Urothelium cell line (cell line): ENCODE measurements at places on chromosomes 4 and X.

- DNase-seq = no peak
Measured at GRCh38 chr4:59938166-59938565, 1262.0 kb upstream of the ADGRL3 start.

DNA sequence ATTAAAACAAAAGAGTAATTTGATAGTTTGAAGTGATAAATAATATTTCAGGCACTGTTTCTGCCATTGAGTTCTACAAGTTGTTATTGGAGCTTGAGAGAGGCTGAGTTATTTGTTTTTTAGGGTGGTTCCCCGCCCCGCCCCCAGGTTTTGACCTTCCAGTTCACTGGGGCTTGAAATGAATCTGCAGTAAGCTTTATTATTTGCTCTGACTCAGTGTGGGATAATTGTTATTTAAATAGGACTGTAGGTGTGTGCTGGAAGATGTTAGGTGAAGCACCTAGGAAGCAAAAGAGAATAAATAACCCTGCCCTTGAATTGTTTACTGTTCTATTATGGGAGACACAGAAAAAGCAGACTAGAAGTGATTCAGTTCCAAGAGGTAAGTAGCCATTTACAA is 81.2 kb upstream of the KCNIP4 start:
- no peak for DNase-seq

DNA sequence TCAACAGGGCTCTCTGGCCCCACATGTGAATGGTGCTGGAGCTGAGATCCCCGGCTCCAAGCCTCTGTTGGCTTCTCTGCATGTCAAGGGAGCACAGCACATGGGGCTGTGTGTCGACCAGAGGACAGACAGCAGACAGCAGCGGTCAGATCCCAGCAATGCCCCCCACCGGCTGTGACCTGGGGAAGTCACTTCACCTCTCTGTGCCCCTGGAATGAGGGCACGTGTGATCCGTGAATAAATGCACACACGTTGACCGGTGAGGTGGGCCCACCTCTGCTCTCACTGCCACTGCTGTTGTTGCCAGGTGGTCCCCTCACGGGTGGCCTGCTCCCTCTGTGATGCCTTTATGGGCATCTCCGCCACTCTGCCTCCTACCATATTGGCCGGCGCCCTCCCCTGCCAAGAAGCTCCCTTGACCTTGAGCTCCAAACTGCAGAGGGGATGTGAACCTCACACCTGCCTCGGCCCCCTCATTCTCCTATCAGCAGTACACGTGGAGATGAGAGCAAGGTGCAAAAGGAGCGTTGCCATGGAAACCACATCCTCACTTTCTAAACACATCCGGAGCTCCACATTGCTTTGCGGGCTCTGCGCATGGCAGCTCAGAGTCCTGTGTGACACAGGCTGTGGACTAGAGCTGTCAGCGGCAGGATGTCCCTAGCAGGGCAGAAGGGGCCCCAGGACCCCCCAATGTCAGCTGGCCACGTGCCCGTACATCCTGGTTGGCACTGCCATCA is 75.4 kb downstream of the ABLIM2 start:
- DNase-seq = no peak

DNA sequence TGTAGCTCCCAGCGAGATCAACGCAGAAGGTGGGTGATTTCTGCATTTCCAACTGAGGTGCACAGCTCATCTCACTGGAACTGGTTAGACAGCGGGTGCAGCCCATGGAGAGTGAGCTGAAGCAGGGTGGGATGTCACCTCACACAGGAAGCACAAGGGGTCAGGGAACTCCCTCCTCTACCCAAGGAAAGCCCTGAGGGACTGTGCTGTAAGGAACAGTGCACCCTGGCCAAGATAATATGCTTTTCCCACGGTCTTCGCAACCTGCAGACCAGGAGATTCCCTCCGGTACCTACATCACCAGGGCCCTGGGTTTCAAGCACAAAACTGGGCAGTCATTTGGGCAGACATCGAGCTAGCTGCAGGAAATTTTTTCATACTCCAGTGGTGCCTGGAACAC is 216.4 kb upstream of the TET2 start:
- DNase-seq = no peak
